ENCODE measurements at places on chromosomes 3 and 15.

- DNase-seq: no peak
These were observed 4.7 kb downstream of the FOXL2 start for GRCh38 chr3:138942271-138942670.

DNA sequence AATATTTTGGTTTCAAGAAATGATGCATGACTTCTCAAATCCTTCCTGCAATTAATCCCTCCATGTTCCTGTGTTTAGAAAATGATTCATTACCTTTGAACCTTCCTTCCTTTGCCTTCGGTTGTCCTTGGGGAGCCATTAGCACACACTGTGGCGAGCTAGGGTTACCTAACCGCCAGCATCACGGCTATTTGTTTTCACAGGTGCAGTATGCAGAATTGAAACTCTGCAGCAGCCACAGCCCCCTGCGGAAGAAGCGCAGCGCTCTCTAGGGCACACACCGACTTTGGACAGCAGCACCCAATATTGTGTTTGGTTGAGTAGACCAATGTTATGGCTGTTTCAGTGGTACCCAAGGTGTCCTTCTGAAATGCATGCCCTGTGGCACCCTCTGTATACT is 247.4 kb downstream of the MCTP2 start:
- no peak for DNase-seq

DNA sequence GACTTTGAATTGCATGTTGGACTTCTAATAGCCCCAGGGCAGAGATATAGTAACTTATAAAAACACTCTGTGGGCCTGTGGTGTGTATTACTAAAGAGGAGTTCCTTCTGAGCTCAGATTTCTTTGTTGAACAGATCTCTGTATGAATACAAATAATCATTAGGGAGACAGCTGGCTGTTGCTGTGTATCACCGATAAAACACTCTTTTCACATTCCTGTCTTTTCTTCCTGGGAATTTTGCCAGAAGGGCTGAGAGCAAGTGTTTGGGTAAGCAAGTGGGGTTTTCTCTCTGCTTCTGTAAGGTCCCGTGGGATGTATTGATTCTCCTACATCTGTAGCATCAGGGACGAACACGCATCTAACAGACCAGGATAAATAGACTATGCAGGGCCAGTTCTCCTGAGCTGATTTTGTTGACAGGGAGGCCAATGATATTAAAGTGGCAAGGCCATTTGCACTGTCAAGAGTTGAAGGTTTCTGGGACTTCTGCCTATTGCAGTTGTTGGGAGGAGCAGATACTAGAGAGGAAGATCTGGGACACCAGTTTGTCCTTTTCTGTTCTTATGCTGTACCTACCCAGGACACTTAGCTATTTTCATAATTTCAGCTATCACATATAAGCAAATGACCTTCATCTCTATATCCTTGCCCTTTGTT is 225.9 kb upstream of the CD96 start:
- DNase-seq: peak; percentile 15

DNA sequence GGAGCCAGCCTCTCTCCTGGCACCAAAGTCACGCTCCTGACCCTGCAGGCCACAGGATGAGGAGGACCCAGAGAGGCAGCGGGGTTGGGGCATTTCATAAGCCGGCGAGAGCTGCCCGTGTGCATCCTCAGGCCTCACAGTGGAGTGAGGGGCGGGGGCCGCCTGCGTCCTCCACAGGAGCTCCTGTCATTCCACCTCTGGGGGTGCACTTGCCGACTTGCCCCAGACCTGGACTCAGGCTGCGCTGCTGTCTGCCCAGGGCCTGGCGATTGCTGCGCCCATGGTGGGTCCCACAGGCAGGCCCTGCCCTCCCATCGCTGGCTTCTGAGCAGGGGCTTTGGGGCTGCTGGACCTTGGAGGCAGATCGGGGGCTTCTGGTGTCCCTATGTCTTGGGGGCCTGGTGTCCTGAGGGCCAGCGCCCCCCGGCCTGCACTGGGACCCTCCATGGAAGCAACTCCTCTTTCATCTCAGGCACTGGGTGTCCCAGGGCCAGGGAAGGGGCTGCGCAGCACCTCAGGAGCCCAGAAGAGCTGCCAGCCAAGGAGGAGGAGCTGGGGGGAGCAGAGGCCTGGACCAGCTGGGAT is 184.0 kb downstream of the GOLGA6L6 start:
- no peak for DNase-seq

- peak; percentile 93 for DNase-seq
These were observed 60.7 kb upstream of the CMTM8 start for GRCh38 chr3:32177702-32178198.

- no peak for DNase-seq
These were observed 13.9 kb upstream of the TMPRSS7 start for GRCh38 chr3:112020674-112021085.

- no peak for DNase-seq
These were observed 50.2 kb upstream of the LRRC58 start for GRCh38 chr3:120399372-120399771.

DNA sequence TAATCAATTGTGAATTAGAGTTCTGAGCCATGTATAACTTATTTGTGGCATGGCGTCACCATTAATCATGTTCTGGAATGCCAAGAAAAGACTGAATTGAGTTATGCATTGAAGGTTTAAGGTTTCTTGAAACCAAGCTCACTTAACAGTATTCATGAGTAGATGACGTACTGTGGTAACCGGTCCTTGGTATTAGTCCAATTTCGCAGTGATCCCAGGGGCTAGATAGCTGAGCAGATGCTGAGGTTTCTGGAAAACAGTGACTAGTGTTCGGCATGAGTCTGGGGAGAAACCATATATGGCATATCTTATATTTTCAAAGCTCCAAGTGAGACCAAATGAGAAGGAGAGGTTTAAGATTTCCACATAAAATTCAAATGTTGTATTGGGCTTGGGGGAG is 218.3 kb upstream of the LYSMD4 start:
- no peak for DNase-seq

GRCh38 chr3:172562871-172563865 is 39.9 kb upstream of the TNFSF10 start:
- DNase-seq: peak; percentile 87

GRCh38 chr3:157916672-157917071 is 189.5 kb downstream of the SHOX2 start:
- DNase-seq: no peak

GRCh38 chr15:68537097-68537496 is 41.7 kb upstream of the CORO2B start:
- no peak for DNase-seq

GRCh38 chr3:174156200-174156599 is 702.9 kb upstream of the NAALADL2 start:
- no peak for DNase-seq

DNA sequence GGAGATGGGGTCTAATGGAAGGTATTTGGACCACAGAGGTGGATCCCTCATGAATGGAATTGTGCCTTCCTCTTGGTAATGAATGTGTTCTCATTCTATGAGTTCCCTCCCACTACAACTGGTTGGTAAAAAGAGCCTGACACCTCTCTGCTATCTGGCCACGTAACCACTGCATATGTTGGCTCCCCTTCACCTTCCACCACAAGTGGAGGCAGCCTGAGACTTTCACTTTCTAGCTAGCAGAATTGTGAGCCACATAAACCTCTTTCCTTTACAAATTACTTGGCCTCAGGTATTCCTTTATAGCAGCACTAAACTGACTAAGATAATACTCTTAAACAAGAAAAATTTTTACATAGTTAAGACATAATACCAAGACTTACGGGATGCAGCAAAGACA is 155.3 kb downstream of the NR1I2 start:
- no peak for DNase-seq

DNA sequence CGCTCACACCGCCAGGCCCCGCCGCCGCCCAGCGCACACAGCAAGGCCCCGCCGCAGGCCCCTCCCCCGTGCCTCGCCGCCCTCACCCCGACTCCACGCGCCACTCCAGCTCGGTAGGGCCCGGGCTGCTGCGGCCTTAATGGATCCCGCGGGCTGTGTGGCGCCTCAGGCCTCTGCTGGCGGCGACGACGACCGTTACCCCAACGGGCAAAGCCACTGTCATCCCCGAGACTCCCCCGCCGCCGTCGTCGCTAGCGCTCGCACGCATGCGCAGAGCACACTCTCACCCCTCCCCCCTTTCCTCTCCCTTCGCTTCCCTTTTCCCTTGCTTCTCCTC is at the start of gene MSL2:
MSL2 (minus strand) TSS at position 272 of the 337 bp plus-strand sequence. CDS start 1,222 bp downstream, outside the sequence.
- no peak for DNase-seq

DNA sequence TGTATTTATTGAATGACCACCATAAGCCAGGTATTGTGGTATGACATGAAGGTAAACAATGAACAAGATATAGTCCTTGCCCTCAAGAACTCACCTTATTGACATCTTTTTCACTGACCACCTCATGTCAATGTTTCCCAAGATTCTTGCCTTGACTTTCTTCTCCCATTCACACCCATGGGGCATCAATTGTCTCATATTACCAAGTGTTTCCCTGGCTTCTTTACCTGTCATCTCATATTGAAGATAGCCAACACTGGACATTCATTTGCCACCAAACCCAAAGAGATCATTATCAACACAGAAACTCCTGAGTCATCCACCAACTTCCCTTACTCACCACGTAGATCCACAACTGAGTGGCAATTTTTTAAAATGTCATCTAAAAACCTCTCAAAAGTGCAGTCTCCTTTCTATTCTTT is 2.2 kb downstream of the EFHB start:
- DNase-seq: peak; percentile 40

GRCh38 chr3:188900421-188900951 is 271.3 kb upstream of the TPRG1 start:
- DNase-seq: peak; percentile 91

DNA sequence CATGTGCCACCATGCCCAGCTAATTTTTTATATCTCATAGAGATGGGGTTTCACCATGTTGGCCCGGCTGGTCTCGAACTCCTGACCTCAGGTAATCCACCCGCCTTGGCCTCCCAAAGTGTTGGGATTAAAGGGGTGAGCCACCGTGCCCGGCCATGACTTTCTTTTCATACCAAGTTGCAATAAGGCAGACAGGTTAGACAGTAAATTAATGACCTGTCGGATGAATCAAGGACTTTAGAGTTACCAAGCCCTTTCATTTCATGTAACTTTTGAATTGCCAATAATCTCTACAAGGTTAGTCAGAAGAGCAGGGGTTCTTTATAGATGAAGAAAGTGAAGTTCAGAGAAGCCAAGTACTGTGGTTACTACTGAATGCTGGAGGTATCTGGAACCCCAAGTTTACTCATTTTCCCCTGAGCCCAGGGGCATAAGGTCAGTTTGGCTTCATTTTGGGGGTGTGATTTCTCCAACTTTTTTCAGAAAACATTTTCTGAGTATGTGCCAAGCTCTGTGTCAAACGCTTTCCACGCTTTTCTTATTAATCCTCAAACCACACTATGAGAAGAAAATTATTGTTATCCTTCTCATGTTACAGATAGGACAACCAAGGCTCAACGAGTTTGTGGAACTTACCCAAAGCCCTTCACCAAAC is 11.9 kb downstream of the PRICKLE2 start:
- DNase-seq: no peak

- DNase-seq: no peak
These were observed 626.1 kb downstream of the CADM2 start for GRCh38 chr3:85584779-85585356.

GRCh38 chr3:133855772-133856171 is 39.9 kb downstream of the RAB6B start:
- DNase-seq: peak; percentile 41

DNA sequence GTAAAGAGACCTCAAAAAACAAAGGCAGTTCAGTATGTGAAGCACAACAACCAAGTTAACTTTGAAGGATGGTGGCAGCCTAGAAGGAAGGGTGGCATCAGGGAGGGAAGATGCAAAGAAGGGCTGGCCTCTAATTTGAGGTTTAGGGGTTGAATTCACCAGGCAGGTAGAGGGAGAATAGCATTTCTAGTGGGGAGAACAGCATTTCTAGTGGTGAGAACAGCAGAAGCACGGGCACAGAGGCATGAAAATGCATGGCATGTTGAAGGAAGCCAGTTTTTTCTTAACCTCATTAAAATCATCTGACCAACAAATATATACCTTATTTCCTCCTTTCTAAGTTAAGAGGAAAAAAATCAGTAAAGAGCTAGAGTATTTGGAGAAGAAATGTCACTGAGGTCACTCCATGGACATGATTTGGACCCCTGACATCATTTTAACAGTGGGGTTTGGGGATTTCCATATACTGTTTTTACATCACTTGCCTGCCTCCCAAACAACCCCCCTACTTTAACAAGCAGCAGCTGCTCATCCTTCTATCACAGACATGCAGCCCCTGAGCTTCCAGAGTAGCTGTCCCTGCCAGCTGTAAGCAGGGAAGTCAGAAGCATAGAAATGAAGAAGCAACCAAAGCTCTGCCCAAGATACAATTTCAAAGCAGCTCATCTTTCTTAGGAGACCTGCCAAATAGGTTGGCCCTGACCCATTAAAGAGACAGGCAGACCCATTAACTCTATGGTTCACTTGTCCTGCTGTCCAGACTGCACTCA is 2.4 kb upstream of the POPDC2 start:
- no peak for DNase-seq

DNA sequence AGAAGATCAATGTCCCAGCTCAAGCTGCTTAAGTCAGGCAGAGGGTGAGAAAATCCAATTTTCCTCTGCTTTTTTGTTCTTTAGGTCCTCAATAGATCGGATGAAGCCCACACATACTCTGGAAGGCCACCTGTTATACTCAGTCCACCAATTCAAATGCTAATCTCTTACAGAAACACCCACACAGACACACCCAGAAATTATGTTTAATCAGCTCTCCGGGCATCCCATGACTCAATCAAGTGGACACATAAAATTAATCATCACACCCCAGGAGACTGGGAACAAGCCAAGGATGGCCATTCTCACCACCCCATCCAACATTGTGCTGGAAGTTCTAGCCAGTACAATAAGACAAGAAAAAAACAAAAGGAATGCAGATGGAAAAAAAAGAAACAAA is 67.8 kb upstream of the SLC24A5 start:
- peak; percentile 46 for DNase-seq

GRCh38 chr3:126441256-126441880 is 34.3 kb downstream of the ZXDC start:
- no peak for DNase-seq

GRCh38 chr15:75362642-75363249 is 5.7 kb downstream of the MAN2C1 start:
- no peak for DNase-seq

- no peak for DNase-seq
These were observed 193.4 kb upstream of the SEMA6D start for GRCh38 chr15:47523681-47524475.

GRCh38 chr3:13217736-13218540 is 144.7 kb upstream of the IQSEC1 start:
- DNase-seq: peak; percentile 95

GRCh38 chr3:136960838-136961836 is 3.4 kb downstream of the IL20RB start:
- peak; percentile 29 for DNase-seq

DNA sequence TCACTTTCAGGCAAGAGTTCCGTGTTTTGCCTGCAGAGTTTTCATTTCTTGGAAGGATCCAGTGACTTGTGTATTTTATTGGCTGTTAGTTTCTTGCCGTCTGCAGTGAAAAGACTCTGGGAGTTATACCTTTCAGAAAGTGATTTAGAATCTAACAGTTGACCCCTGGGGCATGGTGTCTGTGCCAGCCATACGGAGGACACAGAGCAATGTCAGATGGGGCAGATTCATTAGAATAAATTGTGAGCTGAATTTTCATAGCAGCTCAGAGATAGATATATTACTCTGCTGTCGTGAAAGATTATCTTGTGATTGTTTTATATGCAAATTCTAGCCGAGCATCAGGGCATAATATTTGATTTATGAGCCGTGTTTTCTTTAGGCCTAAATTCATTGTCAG is 131.6 kb downstream of the SV2B start:
- no peak for DNase-seq

Measured in A172 (cell line).